ENCODE measurements at places on chromosomes 3 and 15.

- no peak for DNase-seq
These were observed 146.5 kb upstream of the UBE2E1 start for GRCh38 chr3:23659274-23659673.

- no peak for DNase-seq
These were observed 2.3 kb downstream of the ARPC4 start for GRCh38 chr3:9795207-9795606.

DNA sequence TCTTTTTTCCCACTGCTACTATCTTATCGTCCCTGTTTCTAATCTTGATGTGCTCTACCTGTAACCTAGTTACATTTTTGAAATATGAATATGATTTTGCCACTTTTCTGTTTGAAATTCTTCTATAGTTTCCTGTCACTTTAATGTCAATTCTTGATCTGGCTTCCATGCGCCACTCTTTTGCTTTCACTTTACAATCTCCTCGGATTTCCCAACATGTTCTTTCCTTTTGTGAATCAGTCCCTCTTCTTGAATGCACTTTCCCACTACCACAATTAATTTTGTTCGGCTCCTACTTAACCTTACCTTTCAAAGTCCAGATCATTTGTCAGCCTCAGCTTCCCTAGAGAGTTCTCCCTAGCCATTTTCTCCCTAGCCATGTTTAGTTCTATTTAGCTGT, 8.3 kb downstream of the TIMMDC1 start:
- no peak for DNase-seq

- DNase-seq: no peak
These were observed 150.9 kb downstream of the LRRC28 start for GRCh38 chr15:99402014-99402729.

DNA sequence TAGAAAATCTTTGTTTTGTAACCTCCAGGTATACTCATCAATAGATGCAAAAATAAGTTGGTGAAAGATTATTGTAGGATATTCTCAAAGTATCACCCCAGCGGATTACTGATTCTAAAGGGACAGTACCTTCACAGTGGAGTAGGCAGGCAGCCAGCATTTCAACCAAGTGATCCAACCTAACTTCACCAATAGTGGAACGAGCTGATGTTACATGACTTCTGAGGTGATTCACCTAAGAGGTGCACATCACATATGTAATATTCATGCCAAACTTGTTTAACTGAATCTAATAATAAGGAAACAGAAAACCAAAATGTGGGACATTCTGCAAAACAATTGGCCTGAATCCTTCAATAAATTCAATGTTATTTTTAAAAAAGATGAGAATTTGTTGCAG, 14.3 kb downstream of the MYZAP start:
- DNase-seq: no peak

- no peak for DNase-seq
These were observed 125.0 kb downstream of the RAP2B start for GRCh38 chr3:153287017-153287416.

DNA sequence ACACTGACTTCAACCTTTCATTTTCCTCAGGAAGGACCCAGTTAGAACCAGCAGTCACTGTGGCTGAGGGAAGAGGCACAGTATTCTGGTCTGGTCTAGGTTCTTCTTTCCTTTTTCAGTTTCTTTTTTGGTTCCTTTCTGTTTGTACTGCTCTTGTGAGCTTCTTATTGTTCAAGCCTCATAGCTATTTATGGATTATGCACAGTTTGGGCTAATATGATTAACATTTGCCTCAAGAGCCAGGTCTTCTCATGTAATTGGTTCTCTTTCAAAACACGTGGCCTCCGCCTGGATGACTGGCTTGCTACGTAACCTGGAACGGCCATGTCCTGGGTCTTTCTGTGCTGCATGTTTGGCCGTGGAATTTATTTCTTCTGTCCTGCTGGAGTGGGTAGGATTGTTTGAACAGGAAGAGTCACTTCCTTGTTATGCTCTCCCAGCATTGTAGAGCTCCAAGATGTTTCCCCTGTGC, 43.3 kb downstream of the RBMS3 start:
- DNase-seq: no peak
